ENCODE measurements at places on chromosomes 2 and 18.

DNA sequence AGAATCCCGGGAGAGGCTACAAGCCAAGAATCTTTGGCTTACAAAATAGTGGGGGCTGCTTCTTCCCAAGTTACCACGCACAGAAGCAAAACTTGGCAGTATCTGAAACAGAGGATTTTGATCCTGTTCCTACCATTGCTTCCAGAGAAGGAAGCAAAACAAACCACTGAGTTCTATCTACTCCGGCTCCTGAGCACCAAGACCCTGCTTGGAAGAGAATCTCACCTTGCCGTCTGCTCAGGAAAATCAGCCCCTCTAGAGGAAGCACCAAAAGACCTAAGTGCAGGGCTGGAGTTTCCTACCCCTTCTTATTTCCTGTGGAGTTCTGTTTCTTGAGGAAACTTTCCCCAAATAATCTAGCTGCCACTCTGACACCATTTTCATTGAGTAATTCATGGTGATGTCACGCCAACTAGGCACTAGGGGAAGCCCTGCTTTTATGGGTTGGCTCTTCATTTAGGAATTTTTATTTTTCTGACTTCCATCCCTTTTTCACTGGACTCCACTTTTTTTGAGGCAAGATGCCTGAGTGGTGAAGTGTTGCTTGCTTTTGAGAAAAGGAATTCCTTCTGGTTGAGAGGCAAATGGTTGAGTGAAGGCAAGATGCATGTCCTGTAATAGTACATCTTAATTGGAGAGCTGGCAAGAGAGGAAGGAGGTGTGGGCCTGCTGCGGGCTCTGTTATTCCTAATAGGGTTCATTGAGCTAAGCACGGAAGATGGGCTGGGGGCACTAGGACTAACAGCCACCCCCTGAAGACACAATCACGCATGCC lies 36.8 kb upstream of the EML4 start:
- DNase-seq: peak; percentile 98

DNA sequence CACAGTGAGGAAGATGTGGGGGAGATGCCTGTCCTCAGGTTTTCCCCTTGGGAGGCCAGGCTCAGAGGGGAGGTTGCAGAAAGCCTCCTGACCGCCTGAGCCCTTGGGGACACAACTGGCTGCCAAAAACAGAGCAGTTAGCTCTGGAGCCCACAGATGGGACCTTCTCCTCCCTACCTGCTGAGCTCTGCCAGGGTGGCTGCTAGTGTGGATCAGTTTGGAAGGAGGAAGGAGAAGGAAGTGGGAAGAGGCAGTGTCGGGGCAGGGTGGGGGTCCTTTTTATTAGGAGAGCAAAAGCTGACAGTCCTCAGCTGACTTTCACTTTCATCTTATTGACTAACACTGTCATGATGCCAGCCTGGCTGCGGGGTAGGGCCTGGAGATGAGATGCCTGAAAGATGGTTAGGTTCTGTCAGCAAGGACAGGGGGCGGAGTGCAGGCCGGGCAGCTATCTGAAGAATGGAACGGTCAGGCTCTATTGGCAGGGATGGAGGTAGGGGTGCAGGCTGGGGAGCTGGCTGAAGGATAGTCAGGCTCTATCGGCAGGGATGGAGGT lies 188.5 kb upstream of the HDAC4 start:
- no peak for DNase-seq

- DNase-seq: no peak
Measured at GRCh38 chr2:187168720-187169713, 279.0 kb downstream of the CALCRL start.

GRCh38 chr2:76563730-76564129 lies 853.0 kb upstream of the GCFC2 start:
- DNase-seq: no peak

DNA sequence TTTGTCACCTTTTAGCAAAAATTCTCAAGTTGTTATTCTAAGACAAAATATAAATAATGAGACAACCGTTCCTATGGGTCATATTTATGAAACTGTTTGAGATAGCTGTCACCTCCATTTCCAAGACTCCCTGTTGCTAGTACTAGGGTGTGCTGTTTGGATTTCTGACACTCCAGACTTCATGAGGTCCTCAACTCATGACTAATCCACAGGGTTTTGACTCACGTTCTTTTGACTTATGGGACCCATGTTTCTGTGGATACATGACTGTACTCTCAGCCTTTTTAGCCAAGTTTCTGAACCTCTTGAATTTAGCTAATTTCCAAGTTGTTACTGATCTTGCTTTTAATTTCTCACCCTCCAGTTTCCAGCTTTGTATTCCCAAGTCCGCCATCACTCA lies 178.7 kb upstream of the FAM98A start:
- no peak for DNase-seq

DNA sequence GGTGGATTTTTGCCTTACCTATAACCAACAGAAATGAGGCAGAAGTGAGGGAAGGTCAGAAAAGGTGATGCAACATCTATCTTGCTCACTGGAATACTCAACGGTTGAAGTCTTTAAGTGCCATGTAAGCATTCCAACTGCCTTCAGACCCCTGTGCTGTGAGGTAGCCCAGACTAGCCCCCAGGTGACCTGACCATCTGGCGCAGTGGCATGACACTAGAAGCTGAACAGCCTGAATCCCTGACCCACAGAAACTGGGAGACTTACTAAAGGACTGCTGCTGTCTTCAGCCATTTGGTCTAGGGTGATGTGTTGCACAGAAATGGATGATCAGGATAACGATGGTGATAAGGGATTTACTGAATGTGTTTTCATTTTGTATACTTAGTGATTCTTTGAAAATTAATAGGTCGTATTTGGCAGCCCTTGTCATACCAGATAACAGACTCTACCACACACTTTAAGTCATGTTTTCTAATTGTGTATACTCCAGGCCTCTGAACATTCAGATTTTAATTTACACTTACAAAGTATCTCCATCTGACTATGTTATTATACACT lies 161.5 kb downstream of the STK39 start:
- DNase-seq: no peak

- no peak for DNase-seq
Measured at GRCh38 chr2:81249152-81249551, 944.6 kb upstream of the LRRTM1 start.

- no peak for DNase-seq
Measured at GRCh38 chr2:145351864-145352425, 832.0 kb upstream of the ZEB2 start.

- no peak for DNase-seq
Measured at GRCh38 chr18:64936671-64937070, 787.8 kb upstream of the LINC00305 start.

GRCh38 chr2:41954304-41955291 lies 93.2 kb upstream of the PKDCC start:
- no peak for DNase-seq

DNA sequence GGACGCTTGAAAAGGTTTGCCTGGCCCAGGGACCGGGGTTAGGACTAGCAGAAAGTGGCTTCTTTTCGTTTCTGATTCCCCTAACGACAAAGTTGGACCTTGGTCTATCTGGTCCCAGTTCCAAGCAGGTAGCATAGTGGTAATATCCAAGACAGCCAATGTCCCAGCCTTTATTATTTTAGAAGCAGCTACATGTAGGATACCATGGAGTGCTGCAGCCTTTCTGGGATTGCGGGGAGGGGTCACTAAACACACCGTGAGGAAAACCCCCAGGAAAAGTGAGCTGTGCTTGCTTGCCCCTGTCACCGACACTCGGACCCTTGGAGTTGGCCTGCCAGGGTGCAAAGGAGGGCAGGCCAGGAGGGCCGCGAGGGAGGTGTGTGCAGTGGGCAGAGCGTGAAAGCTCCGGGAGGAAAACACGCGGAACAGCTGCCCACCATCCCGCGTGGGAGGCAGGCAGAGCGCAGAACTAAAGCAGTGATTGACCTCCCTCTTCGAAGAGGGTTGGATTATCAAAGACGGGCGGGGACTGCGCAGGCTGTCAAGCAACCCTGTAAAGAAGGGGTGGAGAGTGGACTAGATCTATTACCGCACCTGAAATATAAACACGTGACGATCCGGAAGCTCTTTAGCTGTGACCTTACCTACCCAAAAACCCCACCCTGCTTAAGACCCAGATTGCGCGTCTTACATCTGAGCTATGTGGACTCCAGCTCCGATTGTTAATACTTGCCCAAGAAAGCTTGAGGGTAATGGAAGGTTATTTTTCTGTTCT lies 624 bp upstream of the MAP4K3 start:
- DNase-seq: no peak

- DNase-seq: peak; percentile 29
Measured at GRCh38 chr2:44360749-44361329, 455 bp downstream of the PREPL start.

GRCh38 chr2:166127217-166128155 lies at the start of gene SCN1A:
Gene SCN1A, minus strand, starts transcription at chr2:166128020. Its CDS starts 54,399 bp downstream, at chr2:166073621.
- DNase-seq: peak; percentile 38

DNA sequence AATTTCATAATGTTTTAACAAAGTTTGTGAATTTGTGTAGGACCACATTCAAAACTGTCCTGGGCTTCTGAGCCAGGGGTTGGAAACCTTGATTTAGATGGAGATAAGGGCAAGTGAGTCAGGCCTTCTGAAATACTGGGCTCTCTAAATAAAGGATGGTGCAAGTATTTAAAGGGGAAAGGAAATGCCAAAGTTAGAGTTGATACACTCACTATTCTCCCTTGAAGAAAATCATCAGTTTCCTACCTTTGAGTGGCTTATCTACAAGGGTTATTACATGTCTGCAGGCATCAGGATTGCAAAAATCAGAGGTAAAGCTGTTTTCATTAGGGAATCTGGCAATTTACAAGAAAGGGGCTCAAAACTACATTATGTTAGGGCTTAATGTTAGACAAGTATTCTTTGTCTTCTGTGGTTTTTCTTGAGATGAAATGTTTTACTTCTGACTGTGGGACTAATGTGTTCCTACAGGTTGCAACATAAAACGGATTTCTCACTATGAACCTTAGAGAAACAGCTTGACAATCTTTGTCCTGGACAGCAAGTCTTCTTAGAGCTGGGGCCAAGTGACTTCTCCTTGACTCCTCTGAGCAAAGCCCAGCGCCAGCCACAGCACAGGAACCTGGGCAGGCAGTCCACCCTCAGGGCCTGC lies 31.1 kb downstream of the RNU4ATAC start:
- DNase-seq: no peak

DNA sequence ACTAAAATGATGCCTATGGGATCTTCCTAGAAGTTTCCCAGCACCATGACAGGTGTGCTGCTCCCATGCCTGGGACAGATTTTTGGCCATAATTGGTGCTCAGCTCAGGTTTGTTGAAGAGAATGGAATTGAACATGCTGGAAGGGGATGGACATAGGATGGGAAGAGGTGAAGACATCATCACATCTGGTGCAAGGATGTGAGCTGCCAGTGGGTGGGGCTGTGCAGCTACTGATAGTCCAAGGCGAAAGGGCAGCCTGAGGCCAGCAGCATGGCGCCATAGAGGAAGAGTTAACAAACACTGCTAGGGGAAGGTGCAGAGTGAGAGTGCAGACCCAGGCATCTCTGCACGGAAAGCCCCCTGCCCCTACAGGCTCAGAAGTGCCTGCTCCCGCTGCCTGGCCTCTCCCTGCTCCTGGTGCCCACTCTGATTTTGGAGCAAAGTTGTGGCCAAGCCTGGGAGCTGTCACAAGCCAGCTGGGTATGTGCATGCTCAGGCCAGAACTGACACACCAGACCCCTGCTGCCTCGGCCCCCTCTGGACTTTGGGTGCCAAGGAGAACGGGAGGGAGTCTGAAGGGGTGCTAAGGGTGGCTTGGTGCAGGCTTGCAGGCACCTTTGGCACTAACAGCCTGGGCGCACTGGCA lies 178.6 kb downstream of the ZBTB7C start:
- peak; percentile 50 for DNase-seq

GRCh38 chr2:126275098-126275497 lies 380.9 kb upstream of the GYPC start:
- DNase-seq: no peak

GRCh38 chr18:12059334-12060181 lies 34.1 kb upstream of the ANKRD62 start:
- DNase-seq: no peak

DNA sequence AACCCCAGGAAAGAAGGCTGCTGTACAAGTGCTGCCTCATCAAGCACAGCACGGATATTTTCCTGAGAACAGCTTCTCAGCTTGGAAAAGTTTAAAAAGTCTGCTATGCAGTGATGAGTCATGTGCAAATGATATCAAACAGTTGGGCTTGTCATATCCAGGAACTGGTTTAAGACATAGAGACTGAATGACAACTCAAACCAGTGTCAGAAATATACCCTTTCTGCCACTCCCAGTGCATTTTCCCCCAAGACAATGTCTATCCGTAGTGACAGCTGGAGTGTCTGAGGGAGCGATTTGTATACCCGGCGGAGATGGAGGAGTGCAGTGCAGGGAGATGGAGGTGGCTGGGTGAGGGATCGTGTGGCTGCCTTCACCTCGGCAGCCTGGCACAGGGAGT lies 28.2 kb downstream of the SOX11 start:
- peak; percentile 71 for DNase-seq

GRCh38 chr2:40127890-40128557 lies 323.9 kb downstream of the SLC8A1 start:
- peak; percentile 97 for DNase-seq

DNA sequence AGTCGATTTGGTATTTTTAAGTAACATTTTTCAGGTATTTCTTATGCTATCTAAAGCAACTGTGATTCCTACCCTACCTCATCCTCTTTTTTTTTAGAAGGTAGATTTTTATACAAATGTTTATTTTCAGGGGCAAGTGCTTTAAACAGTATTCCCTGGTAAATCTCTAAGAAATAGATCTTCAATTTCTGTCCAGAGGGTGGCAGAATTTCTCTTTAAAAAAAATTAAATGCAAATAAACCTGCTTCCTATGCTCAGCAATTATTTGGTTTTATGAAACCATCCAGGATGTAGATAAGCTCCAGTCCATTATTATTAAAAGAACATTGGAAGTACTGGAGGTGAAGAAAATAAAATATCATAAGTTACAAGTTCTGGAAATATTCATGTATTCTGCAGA lies 191.9 kb downstream of the MYO3B start:
- peak; percentile 20 for DNase-seq

Measured in fibroblast of skin of scalp (primary cell).